ENCODE measurements at places on chromosomes 13 and 19. TPM values are rescaled to one million over a fixed set of nuclear protein-coding genes. Genes with fewer than 3 reads are reported as not detected.
A peak's percentile ranks its signal among the peaks of the same experiment; 100 is the strongest.

- DNase-seq = no peak
These were observed 691.1 kb downstream of the UQCRFS1 start for GRCh38 chr19:28521614-28522544.

DNA sequence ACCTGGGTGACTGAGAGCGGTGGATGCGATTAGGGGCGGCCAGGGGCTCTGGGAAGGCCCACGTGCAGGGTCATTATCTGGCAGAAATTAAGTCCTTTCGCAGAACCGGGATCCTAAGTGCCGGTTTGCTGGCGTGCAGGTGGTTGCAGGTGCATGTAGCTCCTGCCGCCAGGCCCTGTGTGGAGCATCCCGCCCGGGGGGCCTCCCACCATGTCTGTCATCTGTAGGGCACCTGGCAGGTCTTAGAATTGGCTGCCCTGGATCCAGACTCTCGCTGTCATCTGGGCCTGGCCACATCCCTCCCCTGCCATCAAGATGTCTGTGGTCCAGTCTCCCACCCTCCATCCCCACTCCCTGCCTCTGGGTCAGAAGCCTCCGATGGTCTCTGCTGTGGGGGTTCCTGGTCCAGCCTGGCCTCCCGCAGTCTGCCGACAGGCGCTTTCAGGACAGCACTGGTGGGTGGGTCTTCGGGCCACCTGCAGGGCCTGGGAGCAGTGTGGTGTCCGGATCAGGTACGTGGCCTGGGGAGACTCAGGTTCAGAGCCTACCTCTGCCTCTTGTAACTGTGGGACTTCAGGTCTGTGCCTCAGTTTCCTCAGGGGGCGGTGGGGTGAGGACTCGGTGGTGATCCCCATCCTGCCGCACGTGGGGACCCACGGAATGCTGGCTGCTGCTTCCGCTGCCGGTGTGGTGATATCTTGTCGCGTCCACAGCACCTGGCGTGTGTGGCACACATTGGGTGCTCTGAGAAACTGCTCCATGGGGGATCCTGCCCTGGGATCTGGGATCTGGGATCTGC, 5.4 kb downstream of the GNA11 start:
- no peak for DNase-seq

GRCh38 chr19:5316138-5316537, 24.5 kb downstream of the PTPRS start:
- no peak for DNase-seq

- DNase-seq = peak; percentile 45
These were observed 10.3 kb downstream of the PDE4A start for GRCh38 chr19:10430505-10431253.

DNA sequence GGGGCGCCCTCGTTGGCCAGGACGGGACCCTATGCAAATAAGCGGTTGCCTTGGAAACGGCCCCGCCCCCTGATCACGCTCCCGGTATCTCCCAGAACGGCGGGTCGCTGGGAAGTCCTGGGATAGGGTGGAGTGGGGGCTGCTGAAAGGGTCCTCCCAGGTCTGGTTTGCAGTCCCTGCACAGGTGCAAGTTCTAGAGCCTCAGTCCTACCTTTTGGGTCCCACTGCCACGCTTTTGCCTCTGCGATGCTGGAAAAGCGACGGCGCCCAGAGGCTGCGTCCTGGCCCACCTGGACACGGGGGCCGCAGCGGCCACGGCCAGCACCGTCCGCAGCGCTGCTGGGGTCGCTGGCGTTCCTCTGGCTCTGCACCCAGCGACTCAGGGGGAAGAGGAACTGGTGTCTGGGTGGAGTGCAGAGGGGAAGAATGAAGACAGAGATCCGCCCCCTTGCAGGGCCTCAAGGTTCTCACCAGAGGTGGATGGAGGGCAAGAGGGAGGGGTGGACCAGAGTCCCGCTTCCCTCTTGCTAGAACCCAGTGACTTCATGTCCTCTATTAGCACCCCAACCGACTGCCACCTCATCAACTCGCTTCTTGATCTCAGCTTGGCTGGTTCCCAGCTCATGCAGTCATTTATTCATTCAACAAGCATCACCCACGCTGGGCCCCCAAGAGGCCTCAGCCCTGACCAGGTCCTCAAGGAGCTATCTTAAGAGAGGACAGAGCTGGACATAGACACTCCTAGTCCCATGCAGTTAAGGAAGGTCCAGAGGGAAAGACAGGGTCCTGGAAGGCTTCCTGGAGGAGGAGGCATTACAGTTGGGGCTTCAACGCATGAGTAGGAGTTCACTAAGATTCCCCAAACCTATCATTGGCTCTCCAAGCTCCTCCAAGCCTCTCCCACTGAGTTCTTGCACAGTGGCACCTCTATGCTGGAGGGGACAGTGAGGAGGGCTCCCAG, at the start of gene LRRC25:
Gene LRRC25 (minus strand): TSS at position 381 of the 961 bp plus-strand sequence. CDS start 659 bp downstream, outside the sequence.
- DNase-seq = no peak

- no peak for DNase-seq
These were observed 52.8 kb downstream of the MYO9B start for GRCh38 chr19:17128403-17128802.

The ZNF121 gene
- 53.3 TPM for total RNA-seq

The ZNF729 gene
- not detected for total RNA-seq

The PNMA8A gene
- 8.9 TPM for total RNA-seq

The CYP2F1 gene
- total RNA-seq = not detected

The FUT1 gene
- total RNA-seq = under 0.01 TPM

The THSD1 gene
- total RNA-seq = 9.1 TPM

Data from fibroblast of lung (primary cell).